Naive thymus-derived CD8-positive, alpha-beta T cell (primary cell): ENCODE measurements at places on chromosomes 2 and 18.
A peak's percentile ranks its signal among the peaks of the same experiment; 100 is the strongest.

DNA sequence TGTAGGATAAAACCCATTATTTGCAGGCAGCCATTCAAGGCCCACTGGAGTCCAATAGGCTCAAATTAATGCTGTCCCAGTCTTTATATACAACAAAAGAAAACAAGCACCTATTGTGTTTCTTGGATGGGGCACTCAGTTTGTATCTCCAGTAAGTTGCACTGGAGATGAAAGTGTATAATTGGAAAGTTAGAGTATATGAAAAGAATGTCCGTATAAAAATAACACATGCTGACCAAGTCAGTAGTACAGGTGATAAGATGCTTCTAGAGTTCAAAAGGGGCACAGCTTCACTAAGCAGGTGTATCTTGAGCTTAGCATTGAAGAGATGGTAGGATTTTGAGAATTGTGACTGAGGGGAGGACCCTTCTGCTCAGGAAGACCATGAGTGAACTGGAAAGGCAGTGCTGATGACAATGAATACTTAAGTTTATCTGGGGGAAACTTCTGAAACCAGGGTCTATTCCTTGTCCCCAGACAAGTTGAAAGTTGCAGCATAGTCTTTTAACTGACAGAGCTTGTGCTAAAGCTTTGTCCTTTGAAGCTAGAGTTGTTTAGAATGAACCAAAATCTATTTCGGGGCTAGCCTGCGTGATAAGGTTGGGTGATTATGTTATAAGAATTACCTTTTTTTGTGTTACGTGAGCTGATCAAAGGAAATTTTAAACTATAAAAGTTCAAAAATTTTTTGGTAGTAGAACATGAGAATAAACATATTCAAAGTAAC lies 15.2 kb downstream of the LCLAT1 start:
- H3K4me1 ChIP-seq, result peaks cover 69% of the 10 kb centered on the region
- no peak for DNase-seq
- no peaks in the 10 kb centered on the region for H3K36me3 ChIP-seq

DNA sequence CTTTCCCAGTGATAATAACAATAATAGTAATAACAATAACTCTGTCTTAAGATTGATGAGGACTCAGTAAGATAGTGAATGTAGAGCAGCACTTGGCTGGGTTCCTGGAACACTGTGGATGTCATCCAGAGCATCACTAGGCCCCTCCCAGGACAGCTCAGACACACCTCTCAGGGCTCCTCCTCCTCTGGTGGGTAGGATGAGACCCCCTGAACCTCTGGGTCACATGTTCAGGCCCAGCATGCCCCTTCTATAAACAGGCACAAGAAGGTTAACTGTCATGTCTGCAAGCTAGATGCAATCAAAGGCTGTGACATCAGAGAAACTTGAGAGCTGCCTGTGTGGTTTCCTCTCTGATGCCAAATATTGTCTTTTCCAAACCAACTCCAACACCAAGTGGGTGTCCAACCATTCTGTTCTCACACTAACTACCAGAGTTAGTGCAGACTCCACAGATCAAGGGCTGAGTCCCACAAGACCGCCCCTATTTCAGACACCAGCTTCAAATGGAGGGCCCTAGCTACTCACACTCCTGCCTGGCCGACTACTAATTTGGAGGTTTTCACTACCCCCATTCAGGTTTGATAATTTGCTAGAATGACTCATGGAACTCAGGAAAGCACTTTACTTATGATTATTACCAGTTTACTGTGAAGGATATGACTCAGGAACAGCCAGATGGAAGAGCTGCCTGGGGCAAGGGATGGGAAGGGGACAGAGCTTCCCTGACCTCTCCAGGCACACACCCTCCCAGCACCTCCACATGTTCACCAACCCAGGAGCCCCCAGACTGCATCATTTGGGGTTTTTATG lies 46.4 kb upstream of the BZW1 start:
- H3K27me3 ChIP-seq, result no peaks in the 10 kb centered on the region
- H3K27ac ChIP-seq, result no peak overlapping the region
- peak; percentile 1 for DNase-seq
- H3K4me3 ChIP-seq, result no peak overlapping the region

- peaks cover 2% of the 10 kb centered on the region for H3K36me3 ChIP-seq
- no peak overlapping the region for H3K27ac ChIP-seq
- peak; percentile 18 for DNase-seq
- H3K4me3 ChIP-seq, result no peak overlapping the region
Measured at GRCh38 chr2:28507796-28508764, 12.2 kb downstream of the PLB1 start.

GRCh38 chr2:132417430-132418035 lies 928 bp downstream of the GPR39 start:
- DNase-seq, result no peak
- no peaks in the 10 kb centered on the region for H3K4me1 ChIP-seq
- H3K36me3 ChIP-seq, result no peaks in the 10 kb centered on the region
- no peak overlapping the region for H3K4me3 ChIP-seq
- H3K27me3 ChIP-seq, result peaks cover 56% of the 10 kb centered on the region
- no peak overlapping the region for H3K27ac ChIP-seq

GRCh38 chr18:616380-616995 lies 19.7 kb downstream of the CLUL1 start:
- H3K4me3 ChIP-seq, result no peak overlapping the region
- no peaks in the 10 kb centered on the region for H3K4me1 ChIP-seq
- peaks cover 2% of the 10 kb centered on the region for H3K27me3 ChIP-seq
- H3K36me3 ChIP-seq, result no peaks in the 10 kb centered on the region
